Fibroblast of skin of left quadriceps (primary cell): ENCODE measurements at places on chromosomes 13 and 19.

DNA sequence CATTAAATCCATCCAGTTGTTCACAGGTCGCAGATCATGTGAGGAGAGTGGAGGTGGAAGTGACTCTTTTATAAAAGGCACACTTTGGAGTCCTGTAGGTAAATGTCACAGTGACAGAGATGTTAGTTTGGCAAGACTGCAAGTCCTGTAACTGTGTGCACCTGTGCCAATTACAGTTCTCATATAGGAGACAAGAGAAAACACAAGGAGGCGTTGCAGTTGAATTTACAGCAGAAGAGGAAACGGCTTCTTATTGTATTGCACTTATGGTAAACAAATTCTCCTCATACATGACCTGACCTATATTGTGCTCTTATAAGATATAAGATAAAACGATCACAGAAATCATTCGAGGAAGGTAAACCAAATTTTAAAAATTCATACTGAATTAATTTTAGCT, 732.8 kb upstream of the SLC10A2 start:
- no peak for DNase-seq

DNA sequence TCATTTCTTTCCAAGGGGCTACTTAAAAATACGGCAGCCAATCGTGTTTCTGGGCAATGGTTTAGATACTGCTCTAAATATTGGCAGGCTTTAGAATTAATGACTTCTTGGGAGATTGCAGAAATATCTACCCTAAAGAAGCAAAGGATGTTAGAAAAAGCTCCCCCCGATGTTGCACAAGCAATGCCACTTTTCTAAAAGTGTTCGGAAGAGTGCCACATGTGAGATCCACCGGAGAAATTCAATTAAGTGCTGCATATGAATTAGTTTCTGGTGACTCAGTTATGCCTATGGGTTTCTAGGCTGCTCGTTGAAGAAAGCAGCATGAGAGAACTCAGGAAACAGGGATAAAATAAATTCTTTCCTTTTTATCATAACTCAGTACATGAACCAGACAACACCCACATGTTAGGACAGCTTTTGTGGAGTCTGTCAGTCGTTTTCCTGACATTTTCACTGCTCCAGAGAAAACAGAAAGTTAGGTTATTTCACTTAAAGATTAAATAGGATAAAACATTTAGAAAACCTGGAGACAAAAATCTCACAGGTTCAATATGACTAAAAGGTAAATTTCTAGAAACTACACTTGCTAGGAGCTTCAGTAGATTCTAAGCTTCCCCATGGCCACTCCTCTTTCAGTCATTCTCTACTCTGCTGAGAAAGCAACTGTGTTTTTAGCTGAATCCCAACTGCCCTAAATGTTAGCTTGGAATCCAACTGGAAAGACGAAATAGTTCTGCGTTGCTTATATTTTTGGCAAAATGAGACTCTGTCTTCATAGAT, 244.7 kb downstream of the DCLK1 start:
- DNase-seq: no peak

GRCh38 chr13:39684531-39685137, 29.2 kb downstream of the COG6 start:
- DNase-seq: peak; percentile 19

- peak; percentile 60 for DNase-seq
Measured at GRCh38 chr13:61084988-61085387, 330.7 kb downstream of the PCDH20 start.

DNA sequence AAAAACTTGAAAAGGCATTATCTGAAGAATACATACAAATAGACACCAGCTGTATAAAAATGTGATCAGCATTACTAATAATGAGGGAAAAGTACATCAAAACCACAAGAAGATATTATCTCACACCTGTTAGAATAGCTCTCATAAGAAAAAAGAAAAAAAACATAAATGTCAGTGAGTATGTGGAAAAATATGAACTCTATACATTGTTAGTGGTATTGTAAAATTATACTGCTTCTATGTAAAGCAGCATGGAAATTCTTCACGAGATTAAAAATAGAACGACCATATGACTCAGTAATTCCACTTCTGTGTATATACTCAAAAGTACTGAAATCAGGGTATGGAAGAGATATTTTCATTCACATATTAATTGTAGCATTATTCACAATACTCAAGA, 1146.4 kb downstream of the SLITRK5 start:
- no peak for DNase-seq

- DNase-seq: no peak
Measured at GRCh38 chr13:35477386-35477946, 977 bp upstream of the MAB21L1 start.

DNA sequence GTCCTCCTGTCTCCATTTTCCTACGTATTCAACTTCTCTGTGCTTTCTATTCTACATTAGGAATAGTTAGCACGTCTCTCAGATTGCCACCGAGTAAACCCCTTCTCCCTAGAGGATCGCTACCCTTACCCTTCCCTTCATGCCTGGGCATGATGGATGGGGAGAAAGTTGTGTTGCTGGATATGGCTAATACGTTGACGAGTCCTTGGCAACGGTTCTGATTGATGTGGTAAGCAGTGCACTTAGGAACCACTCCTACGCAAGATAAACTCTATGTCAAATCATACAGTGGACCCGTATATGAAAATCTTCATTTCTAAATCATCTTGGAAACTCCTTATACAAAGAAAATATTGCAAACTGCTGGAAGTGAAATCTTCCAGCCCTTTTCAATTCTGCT, 224.5 kb downstream of the EFNB2 start:
- no peak for DNase-seq
